HepG2 (cell line): ENCODE measurements at places on chromosomes 4 and X. TPM values are rescaled to one million over a fixed set of nuclear protein-coding genes. Genes with fewer than 3 reads are reported as not detected.

The CXCL1 gene
- 0.15 TPM in 1 of 2 replicates, not detected in the other for total RNA-seq

The RAB9A gene
- total RNA-seq, result 23.1 and 31.2 TPM in 2 replicates

The NRK gene
- total RNA-seq, result not detected in 2 replicates

The FAAH2 gene
- total RNA-seq, result 3.3 TPM in 2 replicates

The CLNK gene
- not detected in 2 replicates for total RNA-seq

The C4orf54 gene
- total RNA-seq, result not detected in 2 replicates

The AIMP1 gene
- 82.9 and 116 TPM in 2 replicates for total RNA-seq

The GNRHR gene
- not detected in 2 replicates for total RNA-seq

The GAGE2A gene
- not detected in 2 replicates for total RNA-seq

The GASK1B gene
- total RNA-seq, result 40.4 and 50.0 TPM in 2 replicates

The ARHGAP24 gene
- total RNA-seq, result 0.22 and 0.55 TPM in 2 replicates

The CENPVL2 gene
- not detected in 2 replicates for total RNA-seq

The ARAF gene
- 15.0 and 18.0 TPM in 2 replicates for total RNA-seq

The ADH1A gene
- total RNA-seq, result 0.13 and 0.34 TPM in 2 replicates

The SMR3B gene
- not detected in 2 replicates for total RNA-seq

The XPNPEP2 gene
- 0.49 and 1.1 TPM in 2 replicates for total RNA-seq

The AREG gene
- 2.3 and 6.2 TPM in 2 replicates for total RNA-seq

The CCKAR gene
- not detected in 2 replicates for total RNA-seq

The VGLL1 gene
- not detected in 2 replicates for total RNA-seq

The SPANXD gene
- total RNA-seq, result not detected in 2 replicates

The SATL1 gene
- total RNA-seq, result not detected in 2 replicates

The CFAP97 gene
- 44.4 and 67.9 TPM in 2 replicates for total RNA-seq

The TMSB15A gene
- not detected in 2 replicates for total RNA-seq

The GLOD5 gene
- total RNA-seq, result 0.73 and 0.93 TPM in 2 replicates

The RBM3 gene
- 182 and 239 TPM in 2 replicates for total RNA-seq

The FGF13 gene
- 0.33 and 0.84 TPM in 2 replicates for total RNA-seq

The TCEAL6 gene
- total RNA-seq, result not detected in 2 replicates

The OTUD6A gene
- total RNA-seq, result not detected in 2 replicates

The HMX1 gene
- total RNA-seq, result not detected in 2 replicates

The DMP1 gene
- not detected in 2 replicates for total RNA-seq

The DCAF4L1 gene
- total RNA-seq, result 0.09 TPM in 1 of 2 replicates, not detected in the other
